ENCODE measurements at places on chromosomes 7 and 10.
A peak's percentile ranks its signal among the peaks of the same experiment; 100 is the strongest.

DNA sequence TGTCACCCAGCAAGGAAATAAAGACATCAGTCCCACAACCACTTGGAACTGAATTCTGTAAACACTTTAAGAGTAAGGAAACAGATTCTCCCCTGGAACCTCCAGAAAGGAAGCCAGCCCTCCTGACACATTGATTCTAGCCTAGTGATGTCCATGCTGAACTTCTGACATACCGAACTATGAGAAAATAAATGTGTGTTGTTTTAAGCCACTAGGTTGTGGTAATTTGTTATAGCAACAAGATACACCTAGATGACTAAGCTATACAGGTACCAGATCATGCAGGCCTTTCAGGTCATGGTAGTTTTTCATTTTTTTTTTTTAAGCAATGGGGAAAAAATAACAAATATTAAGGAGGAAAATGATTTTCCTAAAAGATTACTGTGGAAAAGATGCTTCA is 37.6 kb upstream of the LRRTM3 start:
- DNase-seq: no peak

DNA sequence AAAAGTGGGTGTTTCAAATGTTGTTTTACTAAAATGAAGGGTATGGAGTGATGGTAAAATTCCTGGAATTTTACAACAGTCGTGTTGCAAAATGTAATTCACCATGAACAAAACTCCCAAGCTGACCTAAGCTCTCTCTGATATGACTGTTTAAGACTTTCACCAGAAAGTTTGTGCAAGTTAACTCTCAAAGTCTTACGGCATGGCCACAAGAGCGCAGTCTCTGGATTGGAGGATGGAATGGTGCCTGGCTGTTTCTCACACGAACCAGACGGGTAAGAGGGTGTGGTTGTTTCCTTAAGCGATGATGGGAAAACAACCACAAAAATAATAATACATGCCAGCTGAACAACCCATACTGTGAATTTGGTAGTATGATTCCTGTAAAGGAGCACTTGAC is 662.5 kb downstream of the KCNMA1 start:
- DNase-seq: no peak

DNA sequence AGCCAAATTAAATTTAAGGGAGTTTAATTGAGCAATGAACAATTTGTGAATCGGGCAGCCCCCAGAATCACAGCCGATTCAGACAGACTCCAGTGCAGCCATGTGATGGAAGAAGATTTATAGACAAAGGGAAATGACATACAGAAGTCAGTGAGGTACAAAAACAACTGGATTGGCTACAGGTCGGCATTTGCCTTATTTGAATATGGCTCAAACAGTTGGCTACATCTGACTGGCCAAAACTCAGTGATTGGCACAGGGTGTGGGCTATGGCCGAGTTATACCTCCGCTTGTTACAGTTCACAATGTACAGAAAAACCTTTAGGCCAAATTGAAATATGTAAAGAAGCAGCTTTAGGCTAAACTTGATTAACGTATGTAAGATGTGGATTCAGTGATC is 30.8 kb upstream of the EIF4H start:
- no peak for DNase-seq

DNA sequence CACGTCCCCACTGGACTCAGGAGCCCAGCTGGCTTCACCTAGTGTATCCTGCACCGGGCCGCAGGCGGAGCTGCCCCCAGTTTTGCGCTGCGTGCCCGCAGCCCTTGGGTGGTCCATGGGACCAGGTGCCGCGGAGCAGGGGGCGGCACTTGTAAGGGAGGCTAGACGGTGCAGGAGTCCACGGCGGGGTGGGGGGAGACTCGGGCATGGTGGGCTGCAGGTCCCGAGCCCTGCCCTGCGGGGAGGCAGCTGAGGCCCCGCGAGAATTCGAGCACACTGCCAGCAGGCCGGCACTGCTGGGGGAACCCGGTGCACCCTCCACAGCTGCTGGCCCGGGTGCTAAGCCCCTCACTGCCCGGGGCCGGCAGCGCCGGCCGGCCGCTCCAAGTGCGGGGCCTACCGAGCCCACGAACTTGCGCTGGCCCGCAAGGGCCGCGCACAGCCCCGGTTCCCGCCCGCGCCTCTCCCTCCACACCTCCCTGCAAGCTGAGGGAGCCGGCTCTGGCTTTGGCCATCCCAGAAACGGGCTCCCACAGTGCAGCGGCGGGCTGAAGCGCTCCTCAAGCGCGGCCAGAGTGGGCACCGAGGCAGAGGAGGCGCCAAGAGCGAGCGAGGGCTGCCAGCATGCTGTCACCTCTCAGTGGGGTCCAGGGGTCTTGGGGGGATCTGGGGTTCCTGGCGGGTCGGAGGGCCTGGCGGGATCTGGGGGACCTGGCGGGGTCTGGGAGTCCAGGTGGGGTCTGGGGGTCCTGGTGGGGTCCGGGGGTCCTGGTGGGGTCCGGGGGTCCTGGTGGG is 81.4 kb downstream of the VIPR2 start:
- DNase-seq: no peak

GRCh38 chr7:131554880-131555516 is 1.4 kb downstream of the PODXL start:
- no peak for DNase-seq

DNA sequence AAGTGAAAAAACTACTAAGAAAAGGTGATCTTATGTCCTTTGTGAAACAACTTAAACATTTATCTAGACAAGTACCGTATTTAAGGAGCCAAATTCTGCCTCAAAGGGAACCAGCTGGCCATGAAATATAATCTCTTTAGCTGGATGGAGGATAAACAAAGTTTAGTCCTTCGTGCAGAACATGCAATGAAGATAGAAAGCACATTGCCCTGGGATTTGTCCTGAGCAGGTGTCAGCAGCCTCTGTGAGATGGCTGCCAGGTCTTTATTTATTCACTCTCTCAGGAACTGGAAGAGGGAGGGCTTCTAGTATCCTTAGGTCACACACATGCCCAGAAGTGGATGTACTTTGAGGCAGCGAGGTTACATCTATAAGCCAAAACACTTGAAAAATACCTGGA is 57.4 kb upstream of the CASD1 start:
- no peak for DNase-seq

DNA sequence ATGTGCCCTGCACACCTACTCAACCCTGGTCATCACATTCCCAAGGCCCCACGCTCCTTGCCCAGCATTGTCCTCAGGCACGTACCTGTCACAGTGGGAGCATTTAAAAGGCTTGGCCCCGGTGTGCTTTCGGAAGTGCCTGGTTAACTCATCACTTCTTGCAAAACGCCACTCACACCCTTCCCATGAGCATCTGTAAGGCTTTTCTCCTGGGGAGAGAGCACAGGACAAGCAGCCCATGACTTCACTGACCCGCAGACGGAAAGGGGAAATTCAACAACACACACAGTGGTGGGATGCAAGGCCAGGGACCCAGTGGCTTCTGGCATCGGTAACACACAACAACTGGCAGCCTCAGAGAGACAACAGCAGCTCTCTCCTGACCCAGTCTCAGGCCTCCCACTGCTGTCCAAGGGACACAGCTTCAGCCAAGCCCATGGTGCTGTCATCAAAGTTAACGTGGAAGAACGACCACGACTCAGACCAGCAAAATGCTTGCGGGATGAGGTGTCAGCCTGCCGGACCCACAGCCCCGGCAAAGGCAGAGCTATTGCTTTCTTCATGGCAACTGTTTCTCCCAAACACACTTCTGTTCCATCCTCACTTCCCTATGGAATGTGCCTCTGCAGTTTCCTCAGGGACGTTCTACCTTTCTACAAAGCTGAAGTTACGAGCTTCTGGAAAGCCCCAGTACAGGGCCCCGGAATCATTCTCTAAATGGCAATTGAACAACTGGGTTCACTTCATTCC is 4.8 kb downstream of the KLF6 start:
- DNase-seq: no peak

- no peak for DNase-seq
Measured at GRCh38 chr7:36949711-36950600, 225.7 kb upstream of the AOAH start.

- DNase-seq: no peak
Measured at GRCh38 chr10:61682323-61682722, 19.6 kb downstream of the CABCOCO1 start.

DNA sequence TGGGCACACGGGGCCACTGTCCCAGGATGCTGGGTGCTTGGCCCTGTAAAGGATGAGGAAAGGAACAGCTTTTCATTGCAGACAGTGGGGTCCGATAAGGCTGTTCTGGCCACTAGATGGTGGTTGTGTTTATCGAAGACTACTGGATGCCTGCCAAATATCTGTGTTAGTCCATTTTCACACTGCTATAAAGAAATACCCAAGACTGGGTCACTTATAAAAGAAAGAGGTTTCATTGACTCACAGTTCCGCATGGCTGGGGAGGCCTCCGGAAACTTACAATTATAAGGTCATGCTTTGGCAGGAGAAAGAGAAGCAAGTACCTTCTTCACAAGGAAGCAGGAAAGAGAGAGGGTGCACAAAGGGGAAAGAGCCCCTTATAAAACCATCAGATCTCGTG is 32.2 kb upstream of the GARS1 start:
- DNase-seq: no peak

GRCh38 chr7:132899833-132900232 is 182.1 kb downstream of the CHCHD3 start:
- DNase-seq: no peak

DNA sequence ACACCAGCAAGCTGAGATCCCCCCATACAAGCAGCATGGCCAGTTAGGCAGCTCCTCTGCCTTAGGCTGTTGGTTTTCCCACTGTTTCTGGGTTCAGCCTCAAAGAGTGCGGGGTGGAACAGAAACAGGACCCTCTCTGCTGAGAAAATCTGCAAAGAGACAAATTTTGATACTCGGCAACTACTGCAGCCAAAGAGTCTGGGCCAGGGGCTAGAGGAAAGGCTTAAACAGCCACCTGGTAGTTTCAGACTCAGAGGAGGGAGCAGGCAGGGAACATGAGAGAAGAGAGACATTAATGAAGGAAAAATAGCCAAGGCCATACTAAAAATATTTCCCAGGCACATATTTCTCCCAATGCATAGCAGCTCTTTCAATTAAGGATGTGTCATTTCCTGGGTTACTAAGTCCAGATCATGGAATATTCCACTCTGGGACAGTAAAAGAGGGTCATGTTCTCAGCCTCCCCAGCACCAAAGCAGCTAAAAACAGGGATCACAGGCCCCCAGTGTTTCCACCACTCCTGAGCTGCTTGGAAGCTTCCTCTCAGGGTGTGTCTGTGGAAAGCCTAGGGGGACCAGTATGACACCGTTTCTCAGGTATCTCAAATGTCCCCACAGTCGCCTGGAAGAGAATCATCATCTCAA is 29.8 kb downstream of the PDLIM1 start:
- peak; percentile 65 for DNase-seq

GRCh38 chr7:137527634-137528033 is 184.1 kb upstream of the PTN start:
- DNase-seq: no peak

GRCh38 chr10:131980761-131981428 is 828 bp downstream of the BNIP3 start:
- no peak for DNase-seq

GRCh38 chr10:575402-576129 is 113.9 kb downstream of the DIP2C start:
- no peak for DNase-seq

- DNase-seq: no peak
Measured at GRCh38 chr10:56135828-56136227, 225.2 kb downstream of the ZWINT start.

DNA sequence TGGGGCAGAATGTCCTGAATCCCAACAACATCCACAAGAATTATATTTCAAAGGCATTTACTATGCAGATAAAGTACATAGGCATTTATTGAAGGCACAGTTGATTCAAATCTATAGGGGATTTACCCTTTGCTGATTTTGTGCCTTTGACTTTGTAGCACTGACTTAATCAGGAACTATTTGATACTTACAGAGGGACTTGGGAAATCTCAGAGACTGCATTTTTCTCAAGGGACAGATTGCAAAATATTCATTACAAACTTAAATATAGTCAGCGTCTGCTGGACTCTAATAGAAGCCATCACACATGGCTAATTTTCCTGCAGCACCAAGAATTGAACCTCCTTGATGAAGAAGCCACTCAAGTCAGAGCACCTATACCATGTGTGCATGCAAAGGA is 44.9 kb downstream of the FAS start:
- DNase-seq: no peak

DNA sequence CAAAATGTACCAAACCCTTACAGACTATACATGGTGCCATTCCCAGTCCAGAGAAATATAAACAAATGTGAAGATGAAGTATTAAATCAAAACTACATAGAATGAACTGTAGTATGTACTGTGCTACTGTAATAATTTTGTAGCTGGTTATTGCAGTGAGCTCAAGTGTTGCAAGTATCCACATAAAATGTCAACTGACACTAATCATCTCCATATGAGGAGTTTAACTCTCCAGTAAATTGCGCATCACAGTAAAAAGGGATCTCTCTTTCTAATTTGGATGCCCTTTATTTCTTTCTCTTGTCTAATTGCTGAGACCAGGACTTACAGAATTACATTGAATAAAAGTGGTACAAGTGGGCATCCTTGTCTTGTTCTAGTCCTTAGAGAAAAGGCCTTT is 165.5 kb downstream of the CPED1 start:
- DNase-seq: no peak

DNA sequence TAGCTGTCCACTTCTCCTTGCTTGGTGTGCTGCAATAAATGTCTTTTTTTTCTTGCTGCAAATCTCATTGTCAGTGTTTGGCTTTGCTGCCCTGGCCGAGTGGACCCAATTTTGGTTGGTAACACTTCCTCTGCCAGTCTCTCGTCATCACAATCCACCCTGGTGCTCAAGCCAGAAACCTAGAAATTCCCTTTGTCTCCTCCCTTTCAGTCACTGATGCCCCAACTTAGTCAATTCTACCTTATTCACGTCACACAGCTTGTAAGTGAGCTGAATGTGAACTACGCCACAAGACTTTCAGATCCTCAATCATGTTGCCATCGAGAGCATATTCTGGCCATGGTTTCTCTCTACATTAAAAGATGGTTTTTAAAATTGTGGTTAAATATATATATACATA is 13.0 kb upstream of the FRA10AC1 start:
- no peak for DNase-seq

- DNase-seq: no peak
Measured at GRCh38 chr7:65988084-65988483, 6.1 kb upstream of the GUSB start.

DNA sequence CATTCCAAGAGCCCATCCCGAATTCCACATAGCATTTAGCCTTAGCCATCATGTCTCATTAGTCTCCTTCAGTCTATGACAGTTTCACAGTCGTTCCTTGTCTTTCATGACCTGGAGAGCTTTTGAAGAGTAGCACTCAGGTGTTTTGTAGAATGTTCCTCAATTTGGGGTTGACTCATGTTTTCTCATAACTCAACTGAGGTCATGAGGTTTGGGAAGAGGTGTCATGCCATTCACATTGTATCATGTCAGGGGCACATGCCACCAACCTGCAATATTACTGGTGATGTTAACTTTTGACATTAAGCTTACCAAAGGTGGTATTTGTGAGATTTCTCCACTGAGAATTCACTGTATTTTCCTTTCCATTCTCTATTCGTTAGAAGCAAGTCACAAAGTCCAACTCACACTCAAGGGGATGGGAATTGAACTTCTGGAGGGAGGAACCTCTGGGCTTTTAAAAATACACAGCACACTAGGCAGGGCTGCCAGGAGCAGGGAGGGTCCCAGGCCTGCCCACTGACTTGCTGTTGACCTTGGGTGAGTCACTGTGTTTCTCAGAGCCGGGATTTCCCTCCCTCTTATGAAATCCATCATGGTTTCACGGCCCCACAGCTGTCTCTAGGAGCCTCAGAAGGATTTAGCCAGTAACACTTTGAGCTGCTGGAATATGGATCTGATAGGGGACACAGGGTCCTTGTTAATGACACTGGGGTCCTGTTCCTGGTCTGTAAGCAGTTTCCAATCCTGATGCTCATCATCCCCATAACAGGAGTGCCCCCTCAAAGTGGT is 74.4 kb upstream of the TCF7L2 start:
- peak; percentile 70 for DNase-seq

GRCh38 chr7:83301416-83301815 is 138.7 kb upstream of the PCLO start:
- DNase-seq: no peak
